ENCODE measurements at places on chromosomes 12 and 14. TPM values are rescaled to one million over a fixed set of nuclear protein-coding genes. Genes with fewer than 3 reads are reported as not detected.

- no peak for DNase-seq
- no peak overlapping the region for H3K27ac ChIP-seq
- no peaks in the 10 kb centered on the region for H3K36me3 ChIP-seq
- H3K4me3 ChIP-seq, result no peak overlapping the region
- peaks cover 22% of the 10 kb centered on the region for H3K4me1 ChIP-seq
These were observed 5.7 kb downstream of the GNG2 start for GRCh38 chr14:51865953-51866747.

DNA sequence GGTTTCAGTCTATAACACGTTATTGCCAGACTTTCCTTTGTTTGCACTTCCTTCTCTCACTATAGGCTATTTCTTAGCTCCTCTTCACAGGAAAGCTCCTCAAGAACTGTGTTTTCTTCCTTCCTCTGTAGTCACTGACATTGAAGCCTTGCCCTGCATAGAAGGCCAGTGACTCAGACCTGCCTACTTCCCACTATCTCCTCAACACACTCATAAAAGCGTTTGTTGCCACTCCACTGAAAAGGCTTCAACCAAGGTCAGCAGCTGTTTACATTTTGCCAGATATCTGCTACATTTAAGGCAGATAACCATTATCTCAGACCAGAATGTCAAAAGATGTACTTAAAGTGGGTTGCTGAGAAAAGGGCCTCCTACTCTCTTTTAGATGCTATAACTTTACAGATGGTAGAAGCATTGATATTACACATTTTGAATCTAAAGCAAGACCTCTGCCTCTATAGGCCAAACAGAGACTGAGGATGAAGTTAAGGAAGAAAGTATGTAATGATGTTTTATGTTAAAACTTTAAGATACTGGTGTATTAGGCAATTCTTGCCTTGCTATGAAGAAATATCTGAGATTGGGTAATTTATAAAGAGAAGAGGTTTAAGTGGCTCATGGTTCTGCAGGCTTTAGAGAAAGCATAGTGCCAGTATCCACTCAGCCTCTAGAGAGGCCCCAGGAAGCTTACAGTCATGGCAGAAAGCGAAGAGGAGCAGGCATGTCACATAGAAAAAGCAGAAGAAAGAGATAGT, 233.3 kb upstream of the FLRT2 start:
- H3K4me1 ChIP-seq, result peaks cover 13% of the 10 kb centered on the region
- no peak overlapping the region for H3K4me3 ChIP-seq
- peak overlapping the region; percentile 38 for H3K27ac ChIP-seq
- DNase-seq, result peak; percentile 83
- no peaks in the 10 kb centered on the region for H3K36me3 ChIP-seq

DNA sequence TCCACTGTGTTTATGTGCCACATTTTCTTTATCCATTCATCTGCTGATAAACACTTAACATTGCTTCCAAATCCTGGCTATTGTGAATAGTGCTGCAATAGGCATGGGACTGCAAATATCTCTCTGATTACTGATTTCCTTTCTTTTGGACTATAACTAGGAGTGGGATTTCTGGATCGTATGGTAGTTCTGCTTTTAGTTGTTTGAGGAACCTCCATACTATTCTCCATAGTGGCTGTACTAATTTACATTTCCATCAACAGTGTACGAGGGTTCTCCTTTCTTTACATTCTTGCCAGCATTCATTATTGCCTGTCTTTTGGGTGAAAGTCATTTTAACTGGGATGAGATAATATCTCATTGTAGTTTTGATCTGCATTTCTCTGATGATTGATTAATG, 47.6 kb downstream of the TAOK3 start:
- H3K27me3 ChIP-seq, result no peaks in the 10 kb centered on the region
- DNase-seq, result no peak
- peaks cover 7% of the 10 kb centered on the region for H3K36me3 ChIP-seq
- H3K4me1 ChIP-seq, result peaks cover 15% of the 10 kb centered on the region
- H3K4me3 ChIP-seq, result no peak overlapping the region
- no peak overlapping the region for H3K27ac ChIP-seq

GRCh38 chr12:54622463-54623183, 12.1 kb downstream of the LACRT start:
- H3K4me3 ChIP-seq, result no peak overlapping the region
- H3K27ac ChIP-seq, result no peak overlapping the region
- H3K4me1 ChIP-seq, result no peaks in the 10 kb centered on the region
- no peaks in the 10 kb centered on the region for H3K36me3 ChIP-seq

GRCh38 chr14:98350213-98350612, 921.8 kb downstream of the BCL11B start:
- DNase-seq, result no peak
- H3K27me3 ChIP-seq, result no peaks in the 10 kb centered on the region
- H3K4me1 ChIP-seq, result no peaks in the 10 kb centered on the region

GRCh38 chr12:96077081-96077480, 41.7 kb upstream of the LTA4H start:
- DNase-seq, result no peak
- H3K27ac ChIP-seq, result no peak overlapping the region
- H3K27me3 ChIP-seq, result no peaks in the 10 kb centered on the region

MUCL1 gene
- not detected for total RNA-seq

PTGR2 gene
- 7.5 TPM for total RNA-seq

Data from GM23248 (cell line).